Glutamatergic neuron (in vitro differentiated cells): ENCODE measurements at places on chromosomes 5 and 9. TPM values are rescaled to one million over a fixed set of nuclear protein-coding genes. Genes with fewer than 3 reads are reported as not detected.

DNA sequence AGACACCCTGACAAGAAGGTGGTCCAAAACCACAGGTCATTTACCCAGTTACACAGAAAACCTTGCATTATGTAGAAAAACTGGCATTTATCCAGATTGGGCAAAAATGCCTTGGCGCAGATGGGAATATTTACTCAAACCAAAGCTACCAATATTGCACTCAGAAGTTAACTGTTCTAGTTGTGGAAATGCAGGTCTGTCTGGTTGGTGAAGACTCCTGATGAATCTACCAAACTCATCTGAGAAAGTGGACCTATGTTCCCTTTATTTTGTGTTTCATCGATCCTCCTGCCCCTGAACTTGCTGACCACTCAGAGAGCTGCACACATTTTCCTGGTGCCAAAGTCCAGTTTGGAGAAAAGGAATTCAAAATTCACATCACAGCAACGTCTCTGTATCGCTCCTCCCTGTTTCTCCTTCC, 85.2 kb upstream of the ALDH1A1 start:
- no peak overlapping the region for H3K27ac ChIP-seq
- no peaks in the 10 kb centered on the region for H3K36me3 ChIP-seq
- H3K27me3 ChIP-seq, result no peaks in the 10 kb centered on the region
- peaks cover 8% of the 10 kb centered on the region for H3K4me1 ChIP-seq
- no peak for DNase-seq
- H3K4me3 ChIP-seq, result no peak overlapping the region

- peak overlapping the region; percentile 72 for H3K27ac ChIP-seq
- peak; percentile 48 for DNase-seq
- peaks cover 26% of the 10 kb centered on the region for H3K4me1 ChIP-seq
- H3K36me3 ChIP-seq, result no peaks in the 10 kb centered on the region
- no peak overlapping the region for H3K4me3 ChIP-seq
These were observed 29.4 kb downstream of the RAD23B start for GRCh38 chr9:107312376-107313050.

- H3K36me3 ChIP-seq, result peaks cover 7% of the 10 kb centered on the region
- H3K4me1 ChIP-seq, result no peaks in the 10 kb centered on the region
- no peak for DNase-seq
These were observed 69.2 kb downstream of the MRPL36 start for GRCh38 chr5:1730487-1730847.

- H3K27me3 ChIP-seq, result no peaks in the 10 kb centered on the region
- DNase-seq, result no peak
- peaks cover 8% of the 10 kb centered on the region for H3K36me3 ChIP-seq
- no peak overlapping the region for H3K4me3 ChIP-seq
These were observed 79.2 kb downstream of the SV2C start for GRCh38 chr5:76162335-76162734.

GRCh38 chr5:66718374-66719002, 122.3 kb downstream of the MAST4 start:
- H3K36me3 ChIP-seq, result no peaks in the 10 kb centered on the region
- H3K4me3 ChIP-seq, result peak overlapping the region; percentile 13
- H3K4me1 ChIP-seq, result peaks cover 27% of the 10 kb centered on the region
- DNase-seq, result no peak

DNA sequence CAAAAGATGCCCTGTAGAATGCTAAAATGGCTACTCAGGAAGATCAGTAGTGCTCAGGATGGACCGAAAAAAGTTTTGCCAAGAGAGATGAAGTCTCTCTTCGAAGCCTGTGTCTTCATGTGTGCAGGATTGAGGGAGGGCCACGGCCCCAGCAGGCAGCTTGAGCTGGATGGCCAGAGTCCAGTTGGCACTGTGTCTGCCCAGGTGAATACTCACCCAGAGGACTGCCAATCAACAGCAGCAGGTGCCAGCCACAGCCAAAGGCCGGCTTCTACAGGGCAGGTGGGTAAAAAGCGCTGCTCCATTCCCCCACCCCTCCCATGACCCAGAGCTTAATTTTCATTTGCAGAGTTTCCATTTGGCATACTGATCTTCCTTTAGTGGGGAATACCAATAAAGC, 287.9 kb upstream of the ZNF608 start:
- H3K27me3 ChIP-seq, result no peaks in the 10 kb centered on the region
- H3K4me1 ChIP-seq, result peaks cover 15% of the 10 kb centered on the region
- DNase-seq, result no peak

DNA sequence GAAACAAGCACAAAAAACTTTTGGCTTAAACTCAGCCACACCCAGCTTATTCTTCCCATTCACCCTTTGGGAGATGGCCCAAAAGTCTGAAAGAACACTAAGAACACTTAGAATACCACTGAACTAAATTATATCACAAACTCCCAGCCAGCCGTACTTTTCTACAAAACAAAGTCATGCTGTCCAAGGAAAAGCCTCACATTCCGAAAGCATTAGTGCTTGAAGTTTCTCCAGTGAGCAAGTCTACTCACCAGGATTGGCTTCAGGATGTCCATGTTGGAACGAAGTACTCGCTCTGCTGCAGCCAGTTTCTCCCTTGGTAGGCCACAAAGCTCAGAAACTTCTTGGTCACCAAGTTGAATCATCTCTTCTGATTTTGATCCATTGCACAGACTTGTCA, 69.7 kb downstream of the ABCA1 start:
- H3K27me3 ChIP-seq, result no peaks in the 10 kb centered on the region
- H3K4me3 ChIP-seq, result no peak overlapping the region
- H3K36me3 ChIP-seq, result no peaks in the 10 kb centered on the region
- no peak overlapping the region for H3K27ac ChIP-seq

GRCh38 chr9:89946741-89947140, 341.9 kb downstream of the GADD45G start:
- no peaks in the 10 kb centered on the region for H3K36me3 ChIP-seq
- H3K27me3 ChIP-seq, result peaks cover 3% of the 10 kb centered on the region
- H3K27ac ChIP-seq, result no peak overlapping the region
- H3K4me3 ChIP-seq, result no peak overlapping the region
- H3K4me1 ChIP-seq, result peaks cover 7% of the 10 kb centered on the region

GRCh38 chr5:31086839-31087415, 106.6 kb upstream of the CDH6 start:
- no peak for DNase-seq
- H3K4me3 ChIP-seq, result no peak overlapping the region
- H3K27me3 ChIP-seq, result no peaks in the 10 kb centered on the region
- no peaks in the 10 kb centered on the region for H3K36me3 ChIP-seq

DNA sequence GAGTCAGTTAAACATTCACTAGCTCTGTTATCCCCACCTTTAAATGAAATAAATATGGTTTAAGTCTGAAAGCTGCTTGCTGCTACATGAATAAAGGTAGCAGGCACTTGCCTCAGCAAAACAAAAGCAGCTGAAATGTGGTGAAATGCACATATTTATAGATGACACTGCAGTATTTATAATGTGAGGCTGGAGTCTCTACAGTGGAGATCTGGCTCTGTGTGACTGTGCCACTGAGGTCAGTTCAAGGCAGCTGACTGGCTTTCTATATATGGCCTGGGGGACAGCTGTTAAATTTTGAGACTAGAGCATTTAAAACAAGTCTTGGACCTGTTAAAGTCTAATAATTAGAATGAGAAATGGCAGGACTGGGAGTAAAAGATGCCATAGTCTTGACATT, 859.6 kb upstream of the SEMA6A start:
- H3K36me3 ChIP-seq, result no peaks in the 10 kb centered on the region
- H3K4me1 ChIP-seq, result peaks cover 4% of the 10 kb centered on the region
- no peak overlapping the region for H3K4me3 ChIP-seq
- H3K27me3 ChIP-seq, result no peaks in the 10 kb centered on the region
- DNase-seq, result no peak
- peak overlapping the region; percentile 28 for H3K27ac ChIP-seq

DNA sequence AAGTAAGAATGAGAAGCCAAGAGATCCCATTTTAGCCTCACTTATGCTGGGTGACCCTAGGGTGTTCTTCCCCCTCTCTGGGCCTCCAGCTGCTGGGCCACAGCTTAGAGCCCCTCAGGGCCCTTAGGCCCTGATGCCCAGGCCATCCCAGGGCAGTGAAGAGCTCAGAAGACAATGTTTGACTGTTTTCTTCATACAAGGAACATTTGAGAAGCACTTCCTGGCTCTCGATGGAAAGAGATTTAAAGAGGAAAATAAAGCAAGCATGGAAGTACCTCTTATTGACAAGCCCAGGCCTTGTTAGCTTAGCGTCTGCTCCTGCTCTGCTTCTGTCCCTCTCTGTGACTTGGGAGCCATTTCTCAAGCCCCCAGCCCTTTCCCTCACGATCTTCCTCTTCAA, 165.9 kb upstream of the SMIM23 start:
- H3K4me1 ChIP-seq, result peaks cover 22% of the 10 kb centered on the region
- H3K4me3 ChIP-seq, result peak overlapping the region; percentile 1
- DNase-seq, result no peak
- H3K27ac ChIP-seq, result no peak overlapping the region

- H3K27me3 ChIP-seq, result peaks cover 36% of the 10 kb centered on the region
- H3K27ac ChIP-seq, result peak overlapping the region; percentile 94
- no peak for DNase-seq
- H3K4me3 ChIP-seq, result no peak overlapping the region
- peaks cover 22% of the 10 kb centered on the region for H3K4me1 ChIP-seq
- no peaks in the 10 kb centered on the region for H3K36me3 ChIP-seq
These were observed 25.5 kb downstream of the HK3 start for GRCh38 chr5:176873541-176874172.

Gene TSSK1B
- total RNA-seq, result 0.54 TPM

Gene ADAMTS19
- 22.1 TPM for total RNA-seq

Gene F2RL2
- not detected for total RNA-seq

Gene RAD17
- total RNA-seq, result 37.5 TPM

Gene GALT
- 57.5 TPM for total RNA-seq

Gene CCL27
- total RNA-seq, result 1.7 TPM

Gene CCDC69
- 2.0 TPM for total RNA-seq

Gene TNFAIP8
- 2.5 TPM for total RNA-seq
